NCI-H146 (cell line): ENCODE measurements at places on chromosomes 2 and 18.
A peak's percentile ranks its signal among the peaks of the same experiment; 100 is the strongest.

GRCh38 chr2:231904161-231904611 lies 22.0 kb downstream of the NPPC start:
- DNase-seq, result no peak

- no peak for DNase-seq
These were observed 251.3 kb downstream of the ANAPC1 start for GRCh38 chr2:111632661-111633060.

GRCh38 chr2:79855264-79856006 lies 342.6 kb downstream of the CTNNA2 start:
- no peak for DNase-seq

GRCh38 chr2:199797431-199798403 lies 53.3 kb downstream of the FTCDNL1 start:
- no peak for DNase-seq

DNA sequence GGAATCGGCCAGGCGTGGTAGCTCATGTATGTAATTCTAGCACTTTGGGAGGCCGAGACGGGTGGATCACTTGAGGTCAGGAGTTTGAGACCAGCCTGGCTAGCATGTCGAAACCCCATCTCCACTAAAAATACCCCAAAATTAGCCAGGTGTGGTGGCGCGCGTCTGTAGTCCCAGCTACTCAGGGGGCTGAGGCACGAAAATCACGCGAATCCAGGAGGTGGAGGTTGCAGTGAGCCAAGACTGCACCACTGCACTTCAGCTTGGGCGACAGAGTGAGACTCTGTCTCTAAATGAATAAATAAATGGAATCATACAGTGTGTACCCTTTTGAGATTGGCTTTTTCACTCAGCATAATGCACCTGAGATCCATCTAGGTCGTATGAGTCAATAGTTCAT lies 19.4 kb upstream of the TTC39C start:
- DNase-seq, result no peak

GRCh38 chr2:75276093-75277029 lies 77.0 kb upstream of the TACR1 start:
- no peak for DNase-seq

DNA sequence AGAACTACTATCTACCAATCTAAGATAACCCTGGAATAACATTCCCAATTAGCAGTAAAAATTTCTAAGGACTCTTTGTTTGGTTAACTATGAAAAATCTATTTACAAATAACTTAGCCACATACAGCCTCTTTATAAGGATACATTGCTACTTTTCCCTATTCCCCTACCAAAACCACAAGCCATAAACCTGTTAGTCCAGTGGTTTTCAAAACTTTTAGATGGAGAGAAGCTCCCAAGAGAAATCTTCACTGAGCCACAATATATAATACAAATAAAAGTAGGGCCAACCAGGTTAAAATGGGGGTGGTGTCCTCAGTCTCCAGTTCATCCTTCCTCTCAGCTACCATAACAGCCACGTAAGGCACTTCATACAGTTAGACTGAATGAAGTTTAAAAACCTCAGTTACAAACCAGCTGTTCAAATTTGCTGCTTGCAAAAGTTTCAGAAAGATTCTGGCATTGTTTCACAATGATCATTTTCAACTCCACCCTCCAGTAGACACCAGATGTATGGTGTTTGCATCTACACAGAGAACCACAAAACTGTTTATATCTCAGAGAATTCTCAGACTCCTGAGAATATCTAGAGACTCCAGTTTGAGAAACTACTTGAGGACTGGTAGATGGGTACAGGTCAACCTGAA lies 26.0 kb downstream of the SOS1 start:
- no peak for DNase-seq

DNA sequence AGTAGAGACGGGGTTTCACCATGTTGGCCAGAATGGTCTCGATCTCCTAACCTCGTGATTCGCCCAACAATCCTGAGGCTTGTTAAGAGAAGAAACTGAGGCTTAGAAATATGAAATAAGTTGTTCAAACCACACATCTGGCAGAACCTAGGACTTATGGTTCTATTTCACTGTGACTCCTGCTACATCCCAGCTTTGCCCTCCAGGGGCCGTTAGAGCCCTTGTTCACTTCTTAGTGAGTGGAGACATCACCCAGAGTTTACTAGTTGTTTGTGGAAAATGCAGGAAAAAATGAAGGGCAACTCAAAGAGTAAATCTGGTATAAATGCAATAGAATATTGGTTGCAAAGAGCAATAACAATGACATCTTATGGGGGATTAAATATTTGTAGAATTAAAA lies 43.9 kb downstream of the MARCHF4 start:
- DNase-seq, result no peak

DNA sequence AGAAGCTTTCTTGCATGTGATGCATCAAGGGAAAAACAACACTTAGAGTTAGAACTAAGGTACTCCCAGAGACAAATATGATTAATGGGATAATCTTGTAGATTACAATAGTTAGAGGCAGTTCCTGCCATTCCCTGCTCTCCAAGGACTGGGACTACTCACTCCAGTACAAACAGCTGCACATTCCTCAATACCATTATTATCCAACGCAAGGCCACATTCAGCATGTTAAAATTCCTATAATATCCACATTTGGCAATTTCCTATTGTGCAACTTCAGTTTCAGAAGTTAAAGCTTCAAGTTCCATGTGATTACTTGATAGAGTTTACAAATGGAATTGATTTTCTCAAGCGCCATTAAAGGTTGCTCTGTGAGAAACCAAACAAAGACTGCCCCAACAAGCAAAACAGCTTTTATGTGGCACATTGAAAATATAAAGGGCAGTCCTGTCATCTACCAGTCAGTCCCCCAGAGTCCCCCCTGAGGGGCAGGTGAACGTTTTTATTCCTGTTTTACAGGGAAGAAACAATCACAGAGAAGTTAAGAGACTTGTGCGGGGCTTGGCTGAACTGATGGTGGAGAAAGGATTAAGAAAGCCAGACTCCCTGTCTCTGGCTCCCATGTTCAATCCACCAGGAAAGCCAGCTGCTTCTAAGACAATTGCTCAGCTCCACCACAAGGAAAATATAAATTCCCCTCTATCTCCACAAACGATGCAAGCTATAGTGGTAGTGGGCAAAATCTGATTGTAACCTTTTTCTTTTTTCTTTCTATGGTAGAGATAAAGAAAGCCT lies 72.6 kb downstream of the TXNL1 start:
- no peak for DNase-seq

- no peak for DNase-seq
These were observed 18.8 kb upstream of the ENOSF1 start for GRCh38 chr18:731185-731584.

GRCh38 chr2:187051350-187051749 lies 202.4 kb upstream of the ZSWIM2 start:
- no peak for DNase-seq

GRCh38 chr2:217809736-217810135 lies 193.1 kb downstream of the TNS1 start:
- DNase-seq, result no peak

DNA sequence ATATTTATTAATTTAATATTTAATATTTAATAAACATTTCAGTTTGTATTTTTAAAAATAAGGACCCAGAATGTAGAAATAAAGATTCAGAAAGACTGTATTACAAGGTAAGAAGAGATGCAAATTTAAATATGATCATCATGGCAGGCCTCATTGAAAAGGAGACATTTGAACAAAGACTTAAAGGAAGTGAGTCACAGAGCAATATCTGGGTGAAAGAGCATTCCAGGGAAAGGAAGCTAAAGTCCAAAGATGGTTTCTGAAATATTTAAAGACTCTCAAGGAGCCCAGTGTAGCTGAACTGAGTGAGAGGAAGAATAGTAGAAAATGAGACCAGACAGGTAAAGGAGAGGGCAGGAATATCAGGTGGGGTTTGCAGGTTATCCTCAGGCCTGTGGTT lies 5.9 kb downstream of the SCYGR4 start:
- DNase-seq, result no peak

DNA sequence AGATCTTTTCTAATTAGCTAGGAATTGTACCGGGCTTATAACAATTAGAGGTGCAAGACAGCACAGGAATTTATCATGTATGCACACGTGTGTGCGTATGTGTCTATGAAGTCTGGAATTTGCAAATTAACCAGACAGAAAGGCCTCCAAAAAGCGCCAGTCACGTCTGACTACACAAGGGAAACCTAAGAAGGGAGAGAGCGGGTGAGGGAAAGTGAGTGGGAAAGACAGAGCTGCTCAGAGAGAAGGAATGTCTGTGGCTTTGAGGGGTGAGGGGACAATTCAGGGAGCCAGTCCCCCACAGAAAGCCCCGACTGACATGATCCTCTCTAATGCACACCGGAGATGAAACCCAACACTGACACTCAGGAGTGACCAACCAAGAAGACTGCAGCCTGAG lies 197.7 kb upstream of the SH3BP4 start:
- no peak for DNase-seq

- DNase-seq, result peak; percentile 80
These were observed 20.5 kb upstream of the KIF1A start for GRCh38 chr2:240840435-240841060.

GRCh38 chr2:224751996-224752698 lies 36.0 kb upstream of the CCDC195 start:
- no peak for DNase-seq
